ENCODE measurements at places on chromosomes 16 and 17. TPM values are rescaled to one million over a fixed set of nuclear protein-coding genes. Genes with fewer than 3 reads are reported as not detected.

- DNase-seq = no peak
Observed at GRCh38 chr16:10676284-10676683, 18.4 kb downstream of the TEKT5 start.

DNA sequence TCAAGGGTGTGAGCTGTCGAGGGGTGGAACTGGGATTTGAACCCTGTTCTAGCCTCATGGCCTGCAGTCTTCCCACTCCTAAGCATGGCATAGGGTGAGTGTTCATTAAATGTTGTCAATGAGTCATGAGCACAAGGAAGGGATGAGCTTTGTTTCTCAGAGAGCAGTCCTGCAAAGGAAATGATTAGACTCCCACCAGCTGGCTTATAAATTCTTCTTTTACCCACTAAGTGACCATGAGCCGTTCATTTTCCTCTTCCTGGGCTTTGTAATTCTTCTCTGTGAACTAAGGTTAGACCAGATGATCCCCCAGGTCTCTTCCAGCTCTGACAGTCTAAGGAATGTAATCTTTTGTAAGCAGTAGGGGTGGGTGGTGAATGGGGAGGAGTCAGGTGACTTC lies 47.9 kb upstream of the HNF1B start:
- DNase-seq = no peak

Gene ALOX15B
- 0.06 TPM for total RNA-seq

- no peak for DNase-seq
Observed at GRCh38 chr17:5893741-5894140, 176.4 kb upstream of the WSCD1 start.

All from spinal cord (tissue), 10 donors.